Activated T-cell treated with anti-CD3 and anti-CD28 coated beads, Interleukin-2, amount 50 U/mL, for 1 hour (primary cell): ENCODE measurements at places on chromosomes 1 and 21.

GRCh38 chr1:26373789-26374188 is 1.2 kb upstream of the ZNF683 start:
- no peak for DNase-seq

- no peak for DNase-seq
These were observed 47.2 kb downstream of the PRRC2C start for GRCh38 chr1:171532520-171532919.

DNA sequence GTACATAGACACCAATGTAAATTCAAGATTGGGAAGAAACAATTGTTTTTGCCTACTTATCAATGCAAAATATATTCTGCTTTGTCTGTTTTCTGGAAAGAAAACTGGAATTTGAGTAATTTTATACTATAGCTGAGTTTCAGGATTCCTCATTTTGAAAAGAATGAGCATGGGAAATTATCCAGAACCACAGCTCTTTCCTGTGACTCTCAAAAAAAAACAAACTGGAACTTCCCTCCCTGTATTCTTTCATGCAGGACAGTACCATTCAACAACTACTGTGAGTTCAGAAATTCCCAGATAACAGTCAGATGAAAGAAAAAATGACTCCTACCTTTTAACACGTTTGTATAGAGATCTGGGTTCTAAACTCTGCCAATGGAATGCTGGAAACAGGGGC is 372.4 kb downstream of the TGFB2 start:
- no peak for DNase-seq

DNA sequence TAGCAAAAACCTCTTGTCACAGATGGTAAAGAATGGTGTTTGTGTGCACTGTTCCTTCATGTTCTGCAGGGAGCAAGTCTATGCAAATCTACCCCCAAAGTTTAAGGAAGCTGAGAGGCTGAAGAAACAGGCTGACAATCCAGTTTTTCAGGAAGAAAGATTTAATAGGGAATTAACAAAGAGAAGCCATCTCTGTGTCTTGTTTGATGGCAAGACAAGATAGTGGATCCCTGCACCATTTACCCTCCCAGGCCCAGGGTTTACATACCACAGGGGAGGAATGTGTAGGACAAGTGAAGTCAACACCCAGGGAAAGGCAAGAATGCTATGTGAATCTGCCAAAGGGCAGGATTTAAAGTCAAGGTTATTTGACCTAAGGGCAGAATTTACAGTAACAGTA is 48.1 kb upstream of the FNBP1L start:
- DNase-seq = no peak

GRCh38 chr1:180265201-180265600 is 35.1 kb downstream of the LHX4 start:
- DNase-seq = no peak

DNA sequence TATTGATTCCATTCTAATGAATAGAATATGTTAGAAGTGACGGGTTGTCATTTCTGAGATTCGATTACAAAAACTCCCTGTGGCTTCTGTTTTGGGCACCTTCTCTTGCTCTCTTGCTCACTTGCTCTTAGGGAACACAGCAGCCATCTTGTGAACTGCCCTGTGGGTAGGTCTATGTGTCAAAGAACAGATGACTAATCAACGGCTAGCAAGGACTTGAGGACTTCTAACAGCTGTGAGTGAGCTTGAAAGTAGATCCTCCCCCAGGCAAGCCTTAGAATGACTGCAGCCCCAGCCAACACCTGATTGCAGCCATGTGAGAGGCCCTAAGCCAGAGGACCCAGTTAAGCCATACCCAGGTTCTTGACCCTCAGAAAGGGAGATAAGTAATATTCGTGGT is 49.3 kb downstream of the AZIN2 start:
- DNase-seq = no peak

DNA sequence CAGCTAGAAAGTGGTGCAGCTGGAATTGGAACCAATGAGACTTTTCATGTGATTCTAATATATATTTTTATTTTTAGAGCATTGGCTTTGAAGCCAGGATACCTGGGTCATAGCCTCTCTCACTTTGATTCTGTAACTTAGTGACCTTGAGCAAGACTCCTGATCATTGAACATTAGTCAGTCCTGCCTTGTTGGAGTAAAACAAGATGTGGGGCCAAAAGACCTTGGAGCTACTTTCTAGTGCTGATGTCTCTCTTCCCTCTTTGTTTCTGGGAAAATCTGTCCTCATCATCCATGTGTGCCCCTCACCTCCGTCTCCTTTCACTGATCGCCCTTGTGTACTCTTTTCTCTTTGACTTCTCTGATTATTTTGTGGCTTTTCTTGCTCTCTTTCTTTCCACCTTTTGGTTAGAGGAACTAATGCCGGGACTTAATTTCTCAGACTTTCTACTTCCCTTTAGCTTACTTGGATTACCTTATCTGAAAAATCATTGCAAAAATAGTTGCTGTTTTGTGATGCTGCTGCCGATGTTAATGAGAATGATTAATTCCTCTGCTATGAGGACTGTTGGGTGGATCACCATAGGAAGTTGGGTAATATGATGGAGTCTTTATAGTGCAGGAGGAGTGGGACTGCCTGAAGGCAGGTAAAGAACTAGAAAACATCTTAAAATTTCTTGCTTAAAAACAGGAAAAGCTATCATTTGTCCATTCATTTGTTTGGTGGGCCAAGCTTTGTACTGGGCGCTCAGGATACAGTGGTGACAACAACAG is 72.0 kb downstream of the NOS1AP start:
- no peak for DNase-seq

DNA sequence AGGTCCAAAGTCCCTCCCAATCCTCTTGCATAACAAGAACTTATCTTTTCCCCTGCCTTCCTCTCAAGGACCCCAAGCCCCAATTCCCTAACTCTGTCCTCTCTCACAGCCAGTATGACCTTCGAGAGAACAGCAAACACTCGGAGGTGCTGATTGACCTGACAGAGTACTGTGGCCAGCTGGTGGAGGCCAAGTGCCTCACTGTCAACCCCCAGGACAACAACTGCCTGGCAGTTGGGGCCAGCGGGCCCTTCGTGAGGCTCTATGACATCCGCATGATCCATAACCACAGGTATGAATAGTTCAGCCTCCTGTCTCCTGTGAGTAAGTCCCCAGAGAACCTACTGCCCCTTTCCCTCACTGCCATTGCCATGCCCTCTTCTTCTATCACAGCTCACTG is 29.9 kb upstream of the TMEM222 start:
- no peak for DNase-seq

GRCh38 chr1:55869065-55869464 is 653.9 kb upstream of the USP24 start:
- DNase-seq = no peak

DNA sequence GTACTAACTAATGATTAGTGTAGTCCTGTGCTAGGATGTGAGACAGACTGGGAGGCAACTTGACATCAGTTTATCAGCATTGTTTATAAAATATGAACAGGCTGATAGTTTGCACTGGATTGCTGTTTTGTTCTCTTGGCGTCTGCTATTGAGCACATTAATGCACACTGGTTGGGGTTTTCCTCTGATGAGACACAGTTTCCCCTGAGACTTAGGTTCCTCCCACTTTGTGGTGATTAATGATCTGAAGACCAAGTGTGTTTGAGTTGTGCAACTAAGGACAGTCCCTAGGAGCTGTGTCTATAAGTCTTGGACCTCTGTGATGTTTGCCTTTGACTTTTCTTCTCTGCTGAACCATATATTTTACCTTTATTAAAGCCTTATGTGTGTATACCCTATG is 1015.4 kb downstream of the AMY1C start:
- no peak for DNase-seq

DNA sequence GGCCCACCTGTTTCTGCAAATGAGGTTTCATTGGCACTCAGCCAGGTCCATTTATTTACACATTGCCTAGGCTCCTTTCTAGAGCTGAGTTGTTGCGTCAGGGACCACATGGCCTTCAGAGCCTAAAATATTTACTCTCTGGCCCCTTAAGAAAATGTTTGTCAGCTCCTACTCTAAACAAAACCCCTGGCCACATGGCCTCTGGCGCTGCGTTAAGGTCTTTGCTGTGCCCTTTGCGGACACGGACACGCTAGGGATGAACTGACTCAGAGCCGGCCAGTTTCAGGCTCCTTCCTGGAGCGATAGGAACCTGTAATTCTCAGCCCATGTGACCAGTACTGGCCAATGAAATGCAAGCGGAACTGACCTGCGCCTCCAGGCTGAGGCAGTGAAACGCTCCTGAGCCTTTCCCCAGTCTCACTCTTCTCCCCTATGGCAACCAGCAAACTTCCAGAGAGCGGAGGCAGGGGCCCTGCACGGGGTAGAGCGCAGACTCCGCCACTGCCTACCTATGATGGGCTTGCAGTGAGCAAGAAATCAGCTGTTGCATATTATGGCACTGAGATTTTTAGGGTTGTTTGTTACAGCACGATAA is 160.3 kb downstream of the ETS2 start:
- no peak for DNase-seq

DNA sequence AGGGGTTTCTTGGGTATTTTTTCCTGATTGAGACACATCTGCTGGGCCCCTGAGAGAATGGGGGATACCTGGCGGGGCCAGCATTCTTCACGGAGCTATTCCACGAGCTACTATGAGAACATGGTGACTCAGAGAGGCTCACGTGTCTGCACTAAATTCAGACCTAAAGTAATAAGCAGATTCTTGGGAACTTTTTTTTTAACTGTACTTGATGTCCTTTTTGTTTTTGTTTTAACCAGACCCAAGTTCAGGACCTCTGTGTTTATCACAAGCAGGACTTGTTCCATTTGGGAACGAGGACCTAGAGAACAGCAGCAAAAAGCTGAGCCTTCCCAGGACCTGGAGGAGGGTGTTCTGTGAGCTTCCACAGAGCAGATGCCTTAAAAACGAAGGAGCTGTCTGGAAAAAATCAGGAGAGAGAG is 44.0 kb downstream of the EVA1C start:
- DNase-seq = no peak

- peak; percentile 81 for DNase-seq
These were observed 63.2 kb downstream of the CD247 start for GRCh38 chr1:167454894-167455785.

- DNase-seq = peak; percentile 90
These were observed at the start of gene SH2D2A for GRCh38 chr1:156816561-156817328. Gene SH2D2A (minus strand): TSS chr1:156816848. CDS start chr1:156816708, 140 bp downstream.

DNA sequence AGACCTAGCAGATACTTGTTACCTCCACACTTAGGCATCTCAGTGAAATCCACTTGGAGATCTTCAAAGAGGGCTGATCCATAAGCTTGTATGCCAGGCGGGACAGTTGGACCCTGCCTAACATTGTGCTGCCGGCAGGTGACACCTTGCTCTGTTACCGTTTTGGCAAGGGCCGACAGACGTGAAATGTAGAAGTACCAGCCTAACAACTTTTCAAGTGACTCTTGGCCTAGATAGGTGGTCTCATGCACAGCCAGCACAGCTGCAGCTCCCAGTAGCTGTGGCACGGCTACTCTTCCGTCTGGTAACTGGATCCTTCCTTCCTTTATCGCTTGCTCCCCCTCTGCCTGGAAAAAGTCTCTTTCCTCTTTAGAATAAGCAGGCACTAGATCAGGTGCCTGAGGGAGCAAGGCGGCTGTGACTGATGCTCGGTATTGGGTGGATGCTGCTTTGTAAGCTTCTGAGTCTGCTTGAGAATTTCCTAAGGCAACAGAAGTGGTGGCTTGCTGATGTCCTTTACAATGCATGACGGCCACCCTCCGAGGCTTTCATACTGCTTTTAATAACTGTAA is 713.5 kb downstream of the AMY1C start:
- no peak for DNase-seq

GRCh38 chr1:153646672-153647345 is 11.7 kb upstream of the SNAPIN start:
- DNase-seq = no peak

- DNase-seq = no peak
These were observed 45.7 kb downstream of the PLPP3 start for GRCh38 chr1:56533621-56534020.

- peak; percentile 39 for DNase-seq
These were observed at the start of gene LHX4 for GRCh38 chr1:180229483-180230415. Gene LHX4 (plus strand): TSS chr1:180230264. CDS start chr1:180230530, 266 bp downstream.

DNA sequence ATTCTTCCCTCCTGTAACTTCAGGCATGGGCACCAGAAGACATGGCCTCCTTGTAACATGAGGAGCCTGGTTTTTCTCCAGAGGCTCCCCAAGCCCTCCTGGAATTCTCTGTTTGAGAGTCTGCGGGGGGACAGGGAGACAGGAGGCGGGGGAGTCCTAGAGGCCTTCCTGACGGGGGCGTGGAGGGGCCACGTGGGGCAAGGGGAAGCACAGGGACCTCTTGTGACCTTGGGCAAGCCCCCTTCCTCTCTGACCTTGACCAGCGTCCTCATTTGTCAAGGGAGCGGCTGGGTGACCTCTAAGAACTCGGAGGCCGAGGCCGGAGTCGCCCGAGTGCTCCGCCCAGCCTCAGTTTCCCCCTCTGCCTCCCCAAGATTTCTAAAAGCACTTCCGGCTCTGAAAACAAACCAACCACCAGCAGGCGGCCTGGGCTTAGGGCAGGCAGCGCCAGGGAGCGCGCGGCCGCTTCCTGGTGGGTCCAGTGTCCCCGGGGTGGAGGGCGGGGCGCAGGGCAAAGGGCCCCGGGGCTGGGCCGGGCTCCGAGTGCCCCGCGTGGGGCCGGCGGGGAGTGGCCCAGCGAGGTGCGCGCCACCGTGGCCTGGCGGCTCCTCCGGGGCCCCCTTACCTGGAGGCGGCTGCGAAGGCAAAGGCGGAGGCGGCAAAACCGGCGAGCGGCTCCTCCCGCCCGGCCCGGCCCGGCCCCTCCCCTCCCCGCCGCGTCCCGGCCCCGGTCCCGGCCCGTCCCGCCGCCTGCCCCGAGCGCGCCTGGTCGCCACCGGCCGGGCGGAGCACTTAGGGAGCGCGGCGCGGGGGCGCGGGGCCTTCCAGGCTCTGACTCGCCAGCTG is at the start of gene TMCO4:
Gene TMCO4, minus strand, starts transcription at position 687 of the 846 bp plus-strand sequence. CDS start 19,158 bp downstream, outside the sequence.
- peak; percentile 59 for DNase-seq

DNA sequence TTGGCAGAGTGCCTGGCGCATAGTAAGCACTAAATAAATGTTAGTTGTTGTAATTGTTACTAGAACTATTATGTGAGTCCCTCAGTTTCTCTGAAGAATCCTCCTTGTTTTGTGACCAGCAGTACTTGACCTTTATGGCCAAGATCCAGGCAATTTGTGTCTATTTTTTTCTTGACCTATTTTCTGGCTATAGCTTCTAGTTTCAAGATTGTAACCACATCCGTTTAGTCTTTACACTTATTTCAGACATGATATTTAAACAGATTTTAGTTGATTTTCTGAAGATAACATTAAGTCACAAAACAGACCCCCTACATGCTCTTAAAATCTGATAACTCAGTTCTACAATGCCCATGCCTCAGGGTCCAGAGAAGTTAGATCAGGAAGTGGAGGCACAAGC is 50.3 kb downstream of the CDC7 start:
- DNase-seq = no peak
